ENCODE measurements at places on chromosomes 2 and 18.

DNA sequence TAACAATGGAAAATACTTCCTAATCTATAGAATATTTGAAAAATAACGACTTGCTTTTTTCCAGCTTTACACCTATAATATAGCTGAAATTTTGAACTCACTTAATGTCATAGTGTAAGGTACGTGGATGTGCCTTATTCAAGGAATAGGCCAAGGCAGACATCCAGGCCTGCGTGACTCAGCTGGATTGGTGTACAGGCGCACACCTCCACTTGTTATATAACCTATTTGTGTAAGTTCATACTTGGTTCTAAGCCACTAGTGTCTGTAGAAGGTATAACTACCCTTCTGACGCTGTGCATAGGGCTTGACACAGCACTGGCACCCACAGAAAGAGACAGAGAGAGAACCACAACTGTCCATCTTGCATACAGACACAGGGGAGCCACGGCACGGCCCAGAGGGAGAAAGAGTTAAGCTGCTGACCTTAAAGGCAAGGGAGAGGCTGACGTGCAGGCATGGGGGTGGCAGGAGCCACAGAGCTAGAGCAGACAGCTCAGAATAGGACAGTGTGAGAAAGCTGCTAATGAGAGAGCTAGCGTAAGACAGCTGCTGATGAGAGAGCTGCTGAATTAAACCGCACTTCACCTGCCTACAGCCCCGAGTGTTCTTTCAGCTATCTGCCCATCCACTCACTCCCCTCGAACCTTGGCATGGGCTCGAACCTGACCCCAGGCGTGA, 16.1 kb downstream of the CCDC178 start:
- no peak for DNase-seq

- DNase-seq, result no peak
These were observed 98.8 kb downstream of the INHBB start for GRCh38 chr2:120444691-120445240.

DNA sequence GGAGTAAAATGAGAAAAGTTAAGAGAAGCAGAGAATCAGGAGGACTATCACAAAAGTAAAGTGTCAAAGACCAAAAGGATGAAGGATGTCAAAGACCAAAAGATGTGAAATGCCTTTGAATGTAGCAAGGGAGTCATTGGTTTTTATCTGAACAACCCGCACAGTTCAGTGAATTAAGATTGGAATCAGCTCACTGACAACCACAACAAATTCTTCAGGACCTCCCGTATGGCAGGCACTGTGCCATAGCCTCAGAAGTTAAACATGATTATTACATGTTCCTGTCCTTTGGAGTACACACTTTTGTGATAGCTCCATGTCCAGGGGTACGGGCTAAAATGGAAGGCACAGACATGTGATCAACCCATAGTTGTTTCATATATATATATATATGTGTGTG, 5.0 kb upstream of the TXNL1 start:
- DNase-seq, result no peak

GRCh38 chr18:57231864-57232263, 85.0 kb downstream of the BOD1L2 start:
- DNase-seq, result no peak

GRCh38 chr18:31371989-31372388, 4.6 kb upstream of the DSG4 start:
- no peak for DNase-seq

- DNase-seq, result no peak
These were observed 147.5 kb upstream of the NCK2 start for GRCh38 chr2:105597011-105597805.

GRCh38 chr2:17877811-17878280, 621 bp upstream of the KCNS3 start:
- no peak for DNase-seq

DNA sequence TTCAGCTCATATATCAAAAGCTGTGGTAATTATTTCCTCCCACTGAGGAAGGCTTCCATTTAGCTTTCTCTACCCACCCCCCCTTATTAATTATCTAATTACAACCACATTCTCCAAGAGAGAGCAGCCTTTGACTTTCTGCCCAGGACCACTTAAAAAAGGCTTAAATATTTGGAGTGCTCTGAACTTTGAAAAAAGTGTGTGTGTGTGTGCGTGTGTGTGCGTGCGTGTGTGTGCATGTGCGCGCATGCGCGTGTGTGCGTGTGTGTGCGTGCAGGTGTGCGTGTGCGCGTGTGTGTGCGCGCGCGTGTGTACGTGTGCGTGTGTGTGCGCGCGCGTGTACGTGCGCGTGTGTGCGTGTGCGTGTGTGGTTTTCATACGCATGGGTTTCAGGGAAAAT, 57.8 kb downstream of the TWIST2 start:
- DNase-seq, result no peak

DNA sequence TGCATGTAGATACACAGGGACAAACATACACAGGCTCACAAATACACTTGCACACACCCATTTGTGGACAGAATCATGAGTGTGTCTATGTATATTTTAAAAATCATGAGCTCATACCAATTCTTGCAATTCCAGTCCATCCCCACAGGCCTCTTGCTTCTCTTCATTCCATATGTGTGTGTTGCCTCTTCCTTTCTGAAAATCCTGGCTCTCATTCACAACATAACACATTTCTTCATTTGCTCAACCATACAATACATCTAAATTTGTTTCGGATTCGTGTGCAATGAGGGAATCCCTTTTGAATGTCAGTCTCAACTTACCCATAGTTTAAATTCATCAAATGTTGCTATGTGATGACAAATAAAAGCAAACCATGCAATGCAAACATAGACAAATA, 51.4 kb downstream of the GNAL start:
- no peak for DNase-seq

DNA sequence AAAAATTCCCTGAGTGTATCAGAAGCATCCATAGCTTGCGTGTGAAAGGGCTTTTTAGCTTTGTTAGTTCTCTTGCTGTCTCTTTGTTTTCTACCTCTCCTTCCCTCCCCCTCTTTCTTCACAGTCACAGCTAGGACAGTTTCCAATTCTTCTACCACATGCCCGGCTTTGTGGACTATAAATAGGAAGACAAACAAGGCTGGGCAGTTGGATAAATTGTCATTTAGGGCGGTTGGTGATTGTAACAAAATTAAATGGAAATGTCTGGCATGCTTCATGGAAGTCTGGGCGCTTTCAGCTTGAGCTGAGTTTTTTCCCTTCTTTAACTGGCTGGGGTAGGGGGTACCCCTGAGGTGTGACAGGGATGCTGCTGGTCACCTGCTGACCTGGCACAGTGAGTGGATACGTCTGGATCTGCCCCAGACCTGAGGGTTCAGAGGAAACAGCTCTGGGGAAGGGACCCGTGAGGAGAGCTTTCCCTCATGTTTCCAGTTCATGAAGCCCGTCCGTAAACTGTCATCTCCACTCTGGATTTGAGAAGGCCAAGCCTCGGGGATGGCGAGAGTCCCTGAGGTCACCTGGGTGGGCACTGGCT, 29.0 kb upstream of the GIGYF2 start:
- no peak for DNase-seq

GRCh38 chr2:234970477-234970882, 18.7 kb downstream of the SH3BP4 start:
- DNase-seq, result no peak

- DNase-seq, result peak; percentile 63
These were observed 143.0 kb upstream of the SLC1A4 start for GRCh38 chr2:64846177-64846576.

DNA sequence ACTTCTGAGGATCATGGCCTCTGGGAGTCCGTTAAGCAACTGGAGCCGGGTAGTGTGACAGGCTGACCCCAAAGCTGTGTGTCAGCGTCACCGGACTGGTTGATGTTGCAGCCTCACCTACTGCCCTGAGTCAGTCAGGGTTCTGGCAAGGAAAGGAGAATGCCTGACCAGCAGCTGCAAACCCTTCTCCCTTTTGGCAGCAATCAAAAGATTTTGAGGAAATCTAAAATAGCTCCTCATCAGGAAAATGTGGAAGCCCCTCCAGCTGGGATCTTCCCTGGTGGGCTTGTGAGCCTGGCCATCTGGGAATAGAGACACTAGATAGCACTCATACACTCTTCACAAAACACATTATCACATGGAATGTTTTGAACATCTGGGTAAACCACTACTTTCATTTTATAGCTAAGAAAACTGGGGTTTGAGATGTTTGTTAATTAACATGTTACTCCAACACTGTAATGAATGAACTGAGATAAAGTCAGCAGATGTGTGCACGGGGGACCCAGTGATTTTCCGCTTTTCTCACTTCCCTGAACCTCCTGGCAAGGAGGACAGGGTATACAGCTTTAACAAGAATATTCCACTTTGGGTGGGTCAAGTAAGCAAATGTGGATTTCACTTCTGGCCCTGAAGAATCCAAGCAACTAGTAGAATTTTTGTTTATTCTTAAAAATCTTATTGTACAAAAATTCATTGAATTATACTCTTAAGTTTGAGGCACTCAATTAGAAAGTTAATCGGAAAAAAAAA, 24.7 kb downstream of the CLUL1 start:
- no peak for DNase-seq

DNA sequence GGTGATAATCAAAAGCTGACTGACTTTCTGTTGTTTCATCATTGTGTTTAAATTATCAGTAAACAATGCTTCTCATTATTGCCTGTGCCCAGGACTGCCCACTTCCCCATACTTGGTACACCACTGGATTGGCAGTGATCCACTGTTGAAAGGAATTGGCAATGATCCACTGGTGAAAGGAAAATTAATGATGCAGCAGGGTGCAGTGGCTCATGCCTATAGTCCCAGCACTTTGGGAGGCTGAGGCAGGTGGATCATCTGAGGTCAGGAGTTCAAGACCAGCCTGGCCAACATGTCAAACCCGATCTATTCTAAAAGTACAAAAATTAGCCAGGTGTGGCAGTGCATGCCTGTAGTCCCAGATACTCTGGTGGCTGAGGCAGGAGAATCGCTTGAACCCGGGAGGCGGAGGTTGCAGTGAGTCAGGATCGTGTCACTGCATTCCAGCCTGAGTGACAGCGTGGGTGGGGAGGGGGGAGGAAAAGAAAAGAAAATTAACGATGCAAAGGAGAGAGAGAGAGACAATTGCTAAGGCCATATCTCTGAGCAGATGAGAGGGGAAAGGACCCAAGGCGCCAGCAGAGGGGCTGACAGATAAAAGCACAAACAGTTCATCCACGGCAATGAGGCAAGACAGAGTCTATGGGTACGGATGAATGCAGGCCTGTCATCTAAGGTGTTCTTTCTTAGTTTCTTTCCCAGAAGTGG, 10.2 kb upstream of the GTF2A1L start:
- no peak for DNase-seq

GRCh38 chr2:1489486-1489885, 76.2 kb downstream of the TPO start:
- DNase-seq, result no peak

- DNase-seq, result no peak
These were observed 54.6 kb downstream of the SH3BP4 start for GRCh38 chr2:235006461-235006860.

DNA sequence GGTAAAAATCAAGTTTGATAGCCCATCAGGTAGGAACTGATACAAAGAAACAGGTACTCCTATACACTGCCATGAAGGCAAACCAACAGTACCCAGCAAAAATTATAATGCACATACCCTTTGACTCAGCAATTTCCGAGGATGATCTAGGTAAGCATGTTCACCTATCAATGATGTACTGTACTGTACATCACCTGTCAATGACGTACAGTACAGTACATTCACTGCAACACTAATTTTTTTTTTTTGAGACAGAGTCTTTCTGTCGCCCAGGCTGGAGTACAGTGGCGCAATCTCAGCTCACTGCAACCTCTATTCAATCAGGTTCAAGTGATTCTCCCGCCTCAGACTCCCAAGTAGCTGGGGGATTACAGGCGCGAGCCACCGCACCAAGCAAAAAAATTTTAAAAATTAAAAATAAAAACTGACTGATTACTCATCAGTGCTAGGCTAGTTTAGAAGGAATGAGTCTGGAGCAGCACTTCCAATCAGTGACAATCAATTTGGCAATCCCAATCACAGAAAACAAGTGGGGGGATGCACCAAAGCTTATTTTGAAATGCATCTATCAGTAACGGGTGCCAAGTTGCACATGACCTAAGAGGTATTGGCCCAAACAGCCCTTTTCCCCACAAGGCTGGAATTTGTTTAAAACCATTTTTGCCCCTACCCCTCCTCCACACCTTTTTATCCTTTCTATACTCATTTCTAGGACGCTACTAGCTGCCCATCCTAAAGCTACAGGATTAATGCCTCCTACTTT, 8.2 kb downstream of the SRSF7 start:
- no peak for DNase-seq

DNA sequence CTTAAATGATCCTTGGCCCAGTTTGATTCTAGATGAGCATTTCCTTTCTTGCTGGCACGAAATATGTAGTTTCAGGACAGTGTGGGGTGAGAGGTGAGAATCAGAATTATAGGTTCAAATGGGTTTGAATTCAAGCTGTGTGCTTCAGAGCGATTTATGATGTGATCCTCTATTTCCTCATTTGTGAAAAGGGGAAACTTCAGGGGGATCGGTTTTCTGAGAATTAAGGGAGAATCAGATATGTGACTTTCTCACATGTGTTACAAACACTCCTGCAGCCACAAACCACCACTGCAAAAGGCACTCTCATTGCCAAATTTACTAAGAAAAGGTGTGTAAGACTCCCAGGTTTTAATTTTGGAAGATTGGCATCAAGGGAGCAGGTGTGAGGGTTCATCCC, 24.4 kb downstream of the HK2 start:
- peak; percentile 23 for DNase-seq

GRCh38 chr2:170847716-170848115, 31.0 kb downstream of the GAD1 start:
- no peak for DNase-seq

- DNase-seq, result no peak
These were observed 37.8 kb upstream of the RTTN start for GRCh38 chr18:70243131-70243929.

- DNase-seq, result no peak
These were observed 1242.4 kb upstream of the ACVR2A start for GRCh38 chr2:146602383-146602782.

- peak; percentile 52 for DNase-seq
These were observed 52.8 kb upstream of the PMAIP1 start for GRCh38 chr18:59846814-59847490.

DNA sequence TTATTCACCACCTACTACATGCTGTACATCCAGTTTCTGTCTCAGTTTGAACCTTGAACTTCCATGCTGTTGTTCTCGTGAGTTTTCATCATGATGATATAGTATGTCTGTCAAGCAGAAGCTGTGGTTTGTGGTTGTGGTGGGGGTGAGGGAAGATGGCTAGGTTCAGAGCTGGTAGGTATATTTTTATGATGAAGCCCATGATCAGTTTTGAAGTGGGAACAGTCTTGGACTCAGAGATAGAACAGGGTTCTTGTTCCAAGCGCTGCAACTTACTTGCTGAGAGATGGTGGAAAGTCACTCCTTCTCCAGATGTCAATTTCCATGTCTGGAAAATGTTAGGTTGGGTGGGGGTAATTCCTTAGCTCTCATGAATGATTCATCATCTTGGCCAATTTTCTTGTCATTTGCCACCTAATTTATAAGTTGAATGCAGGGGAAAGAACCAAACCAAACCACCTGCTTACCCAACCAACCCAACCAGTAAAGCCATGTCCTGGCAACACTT, 21.6 kb downstream of the PMAIP1 start:
- DNase-seq, result peak; percentile 61

DNA sequence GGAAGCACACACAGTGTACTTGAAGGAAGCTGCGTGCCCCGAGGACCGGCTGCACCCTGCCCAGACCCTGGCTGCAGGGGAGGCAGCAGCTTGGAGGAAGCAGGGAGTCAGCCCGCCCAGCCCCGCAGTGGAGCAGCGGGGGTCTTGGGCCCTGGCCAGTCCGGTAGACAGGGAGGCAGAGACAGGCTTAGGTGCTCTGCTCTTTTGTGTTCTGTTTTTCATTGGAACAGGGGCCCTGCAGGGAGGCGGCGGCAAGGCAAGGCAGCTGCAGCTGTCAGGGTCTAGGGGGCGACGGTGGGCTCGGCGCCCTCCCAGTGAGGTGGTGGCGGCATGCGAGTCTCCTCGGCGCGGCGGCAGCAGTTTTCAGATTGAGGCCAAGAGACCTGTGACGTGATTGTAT, 53.3 kb upstream of the TFCP2L1 start:
- DNase-seq, result no peak
